IPS DF 19.7 (cell line): ENCODE measurements at places on chromosomes 6 and 20.

DNA sequence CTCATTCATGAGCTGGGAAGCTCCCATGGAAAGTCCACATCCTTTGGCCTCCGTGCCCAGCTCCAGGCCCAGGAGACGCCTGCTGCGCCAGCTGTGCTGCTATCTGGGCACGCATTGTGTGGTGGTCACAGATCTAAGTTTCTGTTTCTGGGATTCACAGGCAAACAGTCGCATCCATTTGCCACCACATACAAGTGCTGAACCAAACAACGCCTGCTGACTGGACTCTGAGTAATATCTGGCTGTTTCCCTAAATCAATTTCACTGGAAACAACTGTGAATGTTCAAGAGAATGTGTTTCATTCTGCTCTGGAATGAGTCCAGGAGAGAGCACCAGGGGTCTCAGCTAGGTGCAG is 45.5 kb downstream of the IRF4 start:
- no peak for DNase-seq

GRCh38 chr6:140956571-140957369 is 1176.0 kb upstream of the GJE1 start:
- DNase-seq, result no peak

GRCh38 chr20:3222635-3223600 is 13.6 kb downstream of the ITPA start:
- DNase-seq, result no peak

DNA sequence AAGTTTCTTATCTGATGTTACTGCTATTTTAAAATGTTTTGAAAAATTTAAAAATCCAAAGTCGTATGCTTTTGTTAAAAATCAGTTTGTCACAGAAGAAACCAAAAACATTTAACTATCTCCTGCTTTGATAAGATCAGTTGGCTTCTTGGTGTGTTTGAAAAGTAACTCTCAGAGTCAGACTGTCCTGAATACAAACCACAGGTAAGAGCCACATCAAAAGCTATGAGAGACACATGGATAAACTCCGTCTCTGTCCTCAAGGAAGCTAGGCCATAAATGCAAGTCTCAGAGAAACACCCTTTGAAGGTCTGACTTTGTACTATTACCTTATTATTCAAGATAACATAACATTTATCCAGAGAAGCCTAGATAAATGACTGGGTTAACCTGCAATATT is 7.7 kb downstream of the HBS1L start:
- no peak for DNase-seq

DNA sequence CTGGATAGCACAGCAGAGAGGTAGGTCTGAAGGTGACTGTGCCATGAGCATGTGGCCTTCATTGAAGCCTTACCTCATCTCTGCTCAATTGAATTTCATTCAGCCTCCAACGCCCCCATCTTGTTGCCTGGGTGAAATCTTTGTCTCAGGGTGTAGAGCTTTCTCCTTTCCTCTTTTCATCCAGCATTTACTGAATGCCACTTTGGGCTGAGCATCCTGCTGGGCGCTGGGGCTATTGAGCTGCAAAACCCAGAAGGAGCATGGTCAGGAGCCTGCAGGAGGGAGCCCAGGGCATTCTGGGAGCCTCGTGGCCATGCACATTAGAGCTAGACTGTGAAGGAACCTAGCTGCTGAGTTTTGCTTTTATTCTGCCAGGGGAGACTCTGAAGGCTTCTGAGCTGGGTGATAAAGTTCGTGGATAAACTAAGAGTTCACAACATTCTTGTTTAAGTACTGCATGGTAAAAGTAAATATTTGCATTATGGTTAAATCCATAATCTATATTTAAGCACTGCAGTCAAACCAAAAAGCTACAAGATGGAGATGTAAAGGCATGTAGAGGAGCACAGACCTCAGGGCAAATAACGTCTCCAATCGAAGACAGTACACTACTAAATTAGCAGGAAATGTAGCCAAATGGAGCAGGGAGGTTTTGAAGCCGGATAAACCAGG is 13.2 kb upstream of the ASXL1 start:
- DNase-seq, result no peak

- no peak for DNase-seq
These were observed 207.8 kb downstream of the TPBG start for GRCh38 chr6:82571455-82571854.

GRCh38 chr20:1489764-1490436 is 1.3 kb downstream of the SIRPB2 start:
- no peak for DNase-seq

DNA sequence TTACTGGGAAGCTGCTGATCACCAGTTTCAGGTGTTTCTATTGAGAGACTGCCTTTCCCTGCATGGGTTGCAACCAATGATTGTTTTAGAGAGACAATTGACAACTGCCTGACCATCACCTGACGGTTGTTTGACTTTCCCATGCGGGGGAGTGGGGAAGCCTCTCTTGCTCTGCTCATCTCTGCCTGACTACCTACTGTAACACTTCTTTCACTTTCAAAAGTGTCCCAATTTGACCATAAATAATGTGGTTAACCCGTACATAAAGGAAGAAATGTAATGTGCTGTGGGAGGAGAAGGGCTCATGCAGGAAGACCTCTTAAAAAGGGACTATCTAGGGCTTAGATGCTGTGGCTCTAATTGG is 122.1 kb upstream of the PHACTR1 start:
- no peak for DNase-seq

DNA sequence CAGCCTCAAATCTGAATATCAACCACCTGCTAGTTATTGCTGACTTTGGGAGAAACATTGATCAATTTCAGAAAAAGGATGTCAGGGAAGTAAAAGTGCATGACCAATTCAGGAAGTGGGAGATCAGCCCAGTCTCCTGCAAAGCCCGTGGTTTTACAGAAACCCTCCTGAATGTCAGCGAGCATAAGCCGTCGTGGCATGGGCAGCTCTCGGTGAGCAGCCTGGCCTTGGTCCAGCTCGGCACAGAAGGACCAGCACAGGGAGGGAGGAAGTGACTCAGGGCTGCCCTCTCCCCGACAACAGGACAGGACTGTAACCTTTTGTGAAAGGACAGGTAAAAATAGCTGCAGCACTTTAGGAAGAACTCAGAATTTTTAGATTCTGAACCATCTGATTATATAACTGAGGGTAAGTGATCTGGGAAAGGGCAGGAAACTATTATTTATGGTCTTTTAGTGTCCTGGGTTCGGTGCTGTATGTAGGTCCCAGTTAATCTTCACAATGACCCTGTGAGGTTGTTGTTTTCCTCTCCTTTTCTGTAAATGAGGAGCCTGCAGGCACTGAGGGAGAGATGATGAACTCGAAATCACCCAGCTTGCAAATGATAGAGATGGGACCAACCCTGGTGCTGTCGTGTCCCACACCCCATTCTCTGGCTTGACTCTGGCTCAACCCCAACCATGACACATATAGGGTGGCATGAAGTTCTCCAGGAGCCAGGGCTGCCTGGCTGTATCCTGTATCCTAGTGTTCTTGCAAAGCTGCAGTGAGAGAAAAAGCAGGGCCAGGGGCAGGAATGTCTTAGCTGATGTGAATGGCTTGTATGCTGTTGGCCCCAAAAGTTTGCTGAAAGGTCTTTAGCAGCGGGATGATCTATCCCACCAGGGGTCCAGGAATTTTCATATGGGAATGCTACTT is 37.6 kb downstream of the NRN1 start:
- no peak for DNase-seq

- no peak for DNase-seq
These were observed 125.8 kb downstream of the DLL1 start for GRCh38 chr6:170165085-170165470.

- DNase-seq, result no peak
These were observed 104.2 kb upstream of the PDE10A start for GRCh38 chr6:165767228-165767627.

DNA sequence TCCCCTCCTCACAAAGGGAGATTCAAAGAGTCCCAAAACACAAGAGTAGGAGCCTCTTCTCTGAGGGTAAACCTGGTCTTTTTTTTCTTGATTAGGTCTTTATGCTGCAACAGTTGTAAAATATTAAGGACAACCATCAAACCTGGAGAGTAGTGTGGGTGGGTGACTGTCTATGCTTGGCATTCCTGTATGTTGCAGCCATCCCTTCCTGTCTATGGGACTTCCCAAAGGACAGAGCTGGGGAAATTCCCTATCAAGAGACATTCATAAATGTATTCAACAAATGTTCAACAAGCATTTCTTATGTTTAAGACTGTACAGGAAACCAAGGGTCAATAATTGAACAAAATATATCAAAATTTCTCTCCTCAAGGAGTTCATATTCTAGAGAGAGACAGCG is 5.5 kb downstream of the BTN2A2 start:
- DNase-seq, result no peak

- no peak for DNase-seq
These were observed 405 bp upstream of the RNF182 start for GRCh38 chr6:13924146-13924948.

DNA sequence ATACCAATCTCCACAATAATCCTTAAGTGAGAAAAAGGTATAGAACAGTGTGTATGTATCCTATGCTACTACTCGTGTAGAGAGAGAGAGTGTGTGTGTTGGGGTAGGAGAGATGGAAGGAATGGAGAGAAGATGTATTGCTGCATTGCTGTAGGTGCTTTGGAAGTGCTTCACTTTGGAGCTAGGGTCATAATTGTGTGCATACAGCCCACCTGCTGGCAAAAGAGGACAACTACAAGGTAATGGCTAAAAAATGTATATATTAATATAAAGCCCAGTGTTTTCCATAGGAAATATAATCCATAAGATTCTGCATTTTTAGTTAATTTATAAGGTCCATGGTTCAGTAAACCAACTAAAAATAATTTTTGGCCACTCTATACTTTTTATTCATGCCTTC is 36.1 kb downstream of the SERAC1 start:
- DNase-seq, result no peak

DNA sequence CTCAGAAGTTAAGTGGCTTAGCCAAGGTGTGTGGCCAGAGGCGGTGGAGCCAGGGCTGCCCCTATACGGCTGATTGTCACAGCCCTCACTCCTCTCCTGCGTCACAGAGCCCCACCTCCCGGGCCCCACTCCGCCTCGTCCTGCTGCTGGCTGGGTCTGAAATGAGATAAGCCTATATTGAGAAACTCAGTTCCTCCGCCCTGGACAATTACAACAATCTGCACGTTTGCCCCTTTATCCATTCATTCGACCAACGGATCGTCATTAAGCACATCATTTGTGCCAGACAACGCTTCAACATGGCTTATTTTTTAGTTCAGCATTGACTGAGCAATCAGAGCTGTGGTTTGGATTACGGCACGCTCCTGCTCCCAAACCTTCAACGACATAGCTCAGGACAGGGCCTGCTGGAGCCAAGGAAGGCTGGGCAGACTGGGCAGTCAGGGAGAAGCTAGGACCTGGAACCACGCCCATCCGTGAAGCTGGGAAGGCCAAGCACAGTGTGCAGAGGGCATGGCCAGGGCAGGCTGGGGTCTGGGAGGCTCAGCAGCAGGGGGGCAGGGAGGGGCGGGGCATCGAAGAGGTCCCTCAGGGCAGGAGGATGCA is 16.6 kb upstream of the EZR start:
- DNase-seq, result no peak

GRCh38 chr6:132812756-132813172 is 1.6 kb upstream of the RPS12 start:
- DNase-seq, result no peak

DNA sequence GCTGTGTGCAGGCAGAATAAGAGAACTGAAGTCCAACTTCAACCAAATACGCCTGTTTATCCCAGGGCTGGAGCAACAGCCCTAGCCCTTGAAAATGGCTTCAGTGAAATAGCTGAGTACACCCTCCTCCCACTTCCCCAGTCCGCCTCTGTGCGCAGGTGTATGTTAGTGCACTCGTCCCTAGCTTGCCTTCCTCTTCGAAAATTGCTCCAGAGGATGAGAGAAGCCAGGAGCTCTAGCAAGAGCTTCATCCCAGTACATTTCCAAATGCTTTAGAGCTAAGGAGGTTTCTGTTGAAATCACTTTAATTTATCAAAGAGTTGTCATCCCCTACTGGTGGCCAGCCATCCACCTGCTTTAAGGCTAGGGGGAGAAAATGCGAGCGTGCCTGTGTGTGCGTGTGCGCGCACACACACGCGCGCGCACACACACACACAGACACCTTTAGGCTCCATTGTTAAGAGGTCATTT is 5.4 kb upstream of the POU3F2 start:
- no peak for DNase-seq

- DNase-seq, result no peak
These were observed 17.5 kb downstream of the FRMD1 start for GRCh38 chr6:168061269-168062210.

DNA sequence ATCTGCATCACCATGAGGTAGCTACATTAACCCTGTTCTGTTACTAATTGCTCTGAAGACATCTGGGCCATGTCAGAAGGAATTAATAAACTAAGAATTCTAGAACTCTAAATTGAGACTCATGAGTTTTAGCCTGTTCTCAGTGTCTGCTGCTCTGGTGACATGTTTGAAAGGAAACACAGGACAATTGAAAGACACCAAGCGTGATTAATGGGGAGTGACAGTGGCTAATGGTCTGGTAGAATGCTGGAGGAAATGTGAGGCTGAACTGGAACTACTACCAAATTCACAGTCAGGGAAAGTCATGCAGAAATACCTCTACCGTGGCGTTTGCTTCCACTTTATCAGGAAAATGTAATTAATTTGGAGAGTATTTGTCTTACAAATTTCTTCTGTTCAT is 140.0 kb downstream of the TBC1D7 start:
- DNase-seq, result no peak

GRCh38 chr6:108870357-108870756 is 22.1 kb downstream of the ARMC2 start:
- no peak for DNase-seq

- no peak for DNase-seq
These were observed 28.4 kb upstream of the ADRM1 start for GRCh38 chr20:62274332-62274950.

- no peak for DNase-seq
These were observed 5.3 kb upstream of the HSPA1B start for GRCh38 chr6:31822036-31822821.

GRCh38 chr6:25934156-25934555 is 3.7 kb upstream of the SLC17A2 start:
- DNase-seq, result no peak

DNA sequence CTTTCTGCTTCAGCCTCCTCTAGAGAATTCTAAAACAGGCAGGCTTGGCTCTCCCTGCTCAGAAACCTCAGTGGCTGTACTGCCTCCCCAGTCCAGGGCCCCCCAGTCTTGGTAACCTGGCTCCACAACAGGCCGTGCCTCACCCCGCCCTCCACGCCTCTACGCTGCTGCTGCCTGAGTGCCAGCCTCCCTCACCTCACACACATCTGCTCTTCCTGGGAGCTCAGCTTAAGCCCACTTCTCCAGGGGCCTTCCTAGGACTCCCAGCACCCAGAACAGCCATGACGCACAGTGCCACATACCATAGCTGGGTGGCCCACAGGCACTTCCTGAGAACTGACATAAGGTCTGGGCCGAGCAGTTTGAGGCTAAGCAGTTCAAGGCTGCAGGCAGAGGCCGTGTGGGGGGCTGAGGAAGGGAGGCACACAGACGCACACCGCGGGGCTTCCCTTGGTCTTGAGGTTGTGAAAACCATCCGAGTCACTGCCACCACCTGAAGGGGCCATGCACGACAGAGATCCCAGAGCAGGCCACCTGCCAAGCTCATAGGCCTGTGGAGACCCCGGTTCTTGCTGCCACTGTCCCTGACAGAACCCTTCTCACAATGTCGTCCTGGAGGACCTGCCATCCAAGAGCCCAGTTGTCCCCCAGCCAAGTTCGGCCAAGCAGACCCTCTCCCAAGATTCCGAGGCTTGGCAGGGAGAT is 42.6 kb downstream of the DSTN start:
- no peak for DNase-seq

- peak; percentile 50 for DNase-seq
These were observed 215.0 kb upstream of the PLCB4 start for GRCh38 chr20:8853805-8854338.
